ENCODE measurements at places on chromosomes 6 and 20.

- DNase-seq = no peak
Measured at GRCh38 chr20:4051413-4052138, 36.2 kb upstream of the RNF24 start.

GRCh38 chr6:31407699-31408098 is 4.3 kb downstream of the MICA start:
- DNase-seq = no peak

GRCh38 chr6:72661411-72661810 is 39.5 kb downstream of the KCNQ5 start:
- no peak for DNase-seq

DNA sequence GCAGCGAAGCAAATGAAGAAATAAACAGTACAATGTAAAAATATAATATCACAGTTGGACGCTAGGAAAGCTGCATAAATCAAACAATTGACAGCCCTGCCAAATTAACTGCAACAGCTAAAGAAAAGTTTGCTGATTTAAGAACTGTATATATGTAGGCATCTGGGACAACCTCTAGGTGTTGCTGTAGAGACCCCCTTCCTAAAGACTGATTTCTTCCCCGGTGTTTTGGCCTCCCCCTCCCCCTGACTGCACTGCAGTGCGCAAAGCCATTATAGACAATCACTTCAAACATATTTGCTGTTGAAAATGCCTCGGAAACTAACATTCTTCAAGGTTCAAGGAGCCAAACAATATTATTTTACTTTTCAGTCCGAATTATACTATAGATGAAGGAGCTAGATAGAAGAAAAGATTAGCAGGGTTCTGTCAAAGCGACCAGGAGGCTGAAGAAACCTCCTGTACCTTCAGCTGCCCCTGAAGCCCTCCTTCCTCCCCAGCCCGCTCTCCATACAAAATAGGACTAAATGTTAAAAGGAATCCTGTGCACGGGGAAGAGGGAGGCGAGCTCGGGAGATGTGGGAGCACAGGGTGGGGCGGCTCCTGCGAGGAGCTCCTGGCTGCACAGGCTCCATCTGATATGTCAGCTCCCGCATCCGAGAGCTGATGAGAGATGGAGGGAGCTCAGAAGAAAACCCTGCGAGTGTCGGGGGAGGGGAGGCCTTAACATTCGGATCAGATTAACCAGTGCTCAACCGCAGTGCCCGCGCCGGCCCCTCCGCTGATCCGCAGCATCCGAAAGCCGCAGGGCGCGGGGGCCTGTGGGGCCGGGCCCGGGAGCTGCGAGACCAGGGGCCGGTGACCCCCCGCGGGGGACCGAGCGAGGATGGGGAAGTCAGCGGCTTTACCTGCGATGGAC is 822 bp downstream of the ELOVL4 start:
- peak; percentile 69 for DNase-seq

Measured in glutamatergic neuron (in vitro differentiated cells).